Fibroblast of the aortic adventitia (primary cell): ENCODE measurements at places on chromosomes 3 and 15.

DNA sequence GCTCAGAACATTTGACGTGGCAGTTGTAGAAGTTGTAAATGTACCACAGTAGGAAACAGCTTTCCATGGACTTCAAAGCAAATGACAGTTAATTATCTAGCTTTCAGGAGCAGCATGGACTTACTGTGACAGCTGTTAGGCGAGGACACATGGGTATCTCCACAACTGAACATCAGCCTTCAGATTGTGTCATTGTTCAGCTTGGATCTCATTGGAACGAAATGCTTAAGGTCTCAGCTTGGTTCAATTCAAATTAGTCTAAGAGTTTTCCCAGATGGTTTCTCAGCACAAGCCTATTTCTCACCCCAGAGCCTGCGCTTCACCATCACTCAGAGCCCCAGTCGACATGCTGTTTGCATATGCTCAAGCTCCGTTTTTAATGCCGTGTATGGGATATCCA, 21.1 kb upstream of the GYG1 start:
- no peak for DNase-seq

DNA sequence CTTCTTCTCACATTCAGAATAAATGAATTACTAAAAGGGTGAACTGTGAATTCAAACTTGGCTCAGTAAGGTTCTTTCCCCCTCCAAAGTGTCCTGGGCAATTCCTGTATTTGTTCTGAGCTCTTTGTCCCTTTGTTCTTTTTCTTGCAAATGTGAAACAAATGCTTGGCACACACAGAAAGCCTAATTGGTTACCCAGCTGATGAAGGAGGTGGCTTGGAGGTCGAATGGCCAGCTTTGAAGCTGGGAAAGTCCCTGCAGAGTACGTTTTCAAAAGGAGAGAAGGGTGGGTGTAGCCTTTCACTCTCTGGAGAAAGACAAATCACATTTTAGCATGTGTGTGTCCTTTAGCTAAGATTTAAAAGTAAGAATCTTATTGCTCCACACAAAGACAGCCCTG, 154.4 kb downstream of the PEX5L start:
- peak; percentile 19 for DNase-seq

DNA sequence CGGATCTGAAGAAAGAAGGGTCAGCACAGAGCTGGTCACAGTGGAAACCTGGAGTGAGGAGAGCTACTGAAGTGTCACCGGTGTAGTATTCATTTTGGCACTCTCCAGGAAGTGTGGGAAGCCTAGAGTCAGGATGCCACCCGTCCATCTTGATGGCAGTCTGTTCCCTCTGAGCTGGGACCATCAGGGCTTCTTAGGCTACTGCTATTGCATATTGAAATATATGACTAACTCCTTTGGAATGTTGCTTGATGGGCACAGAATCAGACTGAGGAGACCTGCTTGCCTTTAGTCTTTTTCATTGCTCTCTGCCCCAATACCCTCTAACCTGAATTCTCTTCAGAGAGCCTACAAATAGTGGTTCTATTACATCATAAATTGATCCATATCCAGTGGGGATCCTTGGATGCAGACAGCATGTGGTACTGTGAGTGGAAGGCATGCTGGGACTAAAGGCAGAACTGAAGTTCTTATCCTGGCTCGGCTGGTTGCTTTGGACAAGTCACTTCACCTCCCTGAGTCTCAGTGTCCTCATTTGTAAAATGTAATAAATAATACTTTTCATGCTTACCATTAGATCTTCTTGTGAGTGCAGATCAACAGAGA, 143.5 kb downstream of the PDE8A start:
- DNase-seq = peak; percentile 49

- DNase-seq = no peak
These were observed 34.5 kb downstream of the PTPRG start for GRCh38 chr3:61595826-61596225.
